Esophagus squamous epithelium (tissue), 5 donors: ENCODE measurements at places on chromosomes 1 and 21.

GRCh38 chr1:185861630-185862029, 127.4 kb downstream of the HMCN1 start:
- DNase-seq: no peak

DNA sequence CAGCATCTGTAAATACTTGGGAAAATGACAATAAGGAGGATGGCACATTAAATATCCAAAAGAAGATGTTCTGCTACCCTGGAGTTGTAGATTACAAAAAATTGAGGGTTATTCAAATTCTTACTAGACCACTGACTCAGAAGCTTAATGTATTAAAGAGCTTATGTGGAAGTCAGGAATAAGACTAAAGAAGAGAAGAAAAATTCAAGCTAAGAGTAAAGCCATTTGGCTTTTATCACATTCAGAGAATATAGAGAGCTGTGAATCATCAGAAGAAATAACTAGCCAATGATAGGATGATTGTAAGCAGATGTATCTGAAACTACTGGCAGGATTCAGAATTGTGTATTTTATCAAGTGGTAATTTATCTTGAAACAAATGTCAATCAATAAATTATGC, 237.0 kb downstream of the TBX15 start:
- DNase-seq: no peak

GRCh38 chr21:44438531-44439210, 16.6 kb upstream of the LRRC3 start:
- DNase-seq: no peak

GRCh38 chr1:2930913-2931723, 90.1 kb upstream of the ACTRT2 start:
- no peak for DNase-seq

GRCh38 chr1:165898837-165899236, 71.4 kb downstream of the UCK2 start:
- DNase-seq: no peak

DNA sequence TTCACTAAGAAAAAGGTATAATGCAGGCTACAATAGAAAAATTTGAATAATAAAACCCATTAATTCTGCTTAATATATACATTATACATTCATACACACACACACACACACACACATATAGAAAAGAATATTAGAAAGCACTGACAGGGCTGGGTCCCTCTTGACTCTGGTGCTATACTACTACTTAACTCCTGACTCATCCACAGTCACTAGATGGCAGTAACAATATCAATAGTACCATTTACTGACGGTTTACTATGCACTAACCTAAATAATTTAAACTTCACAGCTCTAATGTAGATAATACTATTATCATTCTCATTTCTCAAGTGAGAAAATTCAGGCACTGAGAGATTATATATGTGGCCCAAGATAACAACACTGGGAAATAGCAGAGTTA, 87.5 kb downstream of the COP1 start:
- no peak for DNase-seq

DNA sequence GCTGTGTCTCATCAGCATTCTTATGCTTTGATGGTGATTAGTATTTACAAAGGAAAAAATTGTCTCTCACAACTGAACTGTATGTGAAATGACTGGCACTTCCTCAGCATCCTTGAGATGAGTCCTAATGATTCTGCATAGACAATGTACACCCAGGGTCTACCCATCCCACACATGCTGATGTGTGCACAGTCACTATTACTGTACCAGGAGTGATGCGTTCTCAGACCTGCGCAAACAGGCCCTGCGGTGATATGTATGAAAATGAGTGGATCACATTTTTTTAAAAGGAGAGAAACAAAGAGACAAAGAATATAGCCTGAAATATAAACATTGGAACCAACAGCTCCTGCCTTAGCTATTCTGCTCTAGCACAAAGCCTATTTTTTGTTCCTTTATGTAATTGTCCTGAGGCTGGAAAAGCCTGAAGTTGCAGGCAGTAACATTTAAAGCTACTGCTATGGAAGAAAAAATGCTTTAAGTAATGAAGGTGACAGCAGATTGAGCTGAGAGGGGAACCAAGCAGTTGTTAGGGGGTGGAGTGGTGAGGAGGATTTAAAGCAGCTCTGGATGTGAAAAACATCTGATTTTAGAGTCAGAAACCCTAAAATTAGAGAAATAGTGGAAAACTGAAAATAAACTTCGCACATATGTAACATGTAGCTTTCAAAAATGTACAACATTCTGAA, 5.5 kb downstream of the RCAN1 start:
- DNase-seq: no peak

- DNase-seq: no peak
Measured at GRCh38 chr1:226862890-226863289, 7.5 kb upstream of the PSEN2 start.

- no peak for DNase-seq
Measured at GRCh38 chr1:70930062-70930461, 117.6 kb downstream of the PTGER3 start.

- DNase-seq: no peak
Measured at GRCh38 chr1:204103431-204103741, 30.5 kb downstream of the SOX13 start.

GRCh38 chr1:84090447-84091245, 53.4 kb upstream of the PRKACB start:
- no peak for DNase-seq

DNA sequence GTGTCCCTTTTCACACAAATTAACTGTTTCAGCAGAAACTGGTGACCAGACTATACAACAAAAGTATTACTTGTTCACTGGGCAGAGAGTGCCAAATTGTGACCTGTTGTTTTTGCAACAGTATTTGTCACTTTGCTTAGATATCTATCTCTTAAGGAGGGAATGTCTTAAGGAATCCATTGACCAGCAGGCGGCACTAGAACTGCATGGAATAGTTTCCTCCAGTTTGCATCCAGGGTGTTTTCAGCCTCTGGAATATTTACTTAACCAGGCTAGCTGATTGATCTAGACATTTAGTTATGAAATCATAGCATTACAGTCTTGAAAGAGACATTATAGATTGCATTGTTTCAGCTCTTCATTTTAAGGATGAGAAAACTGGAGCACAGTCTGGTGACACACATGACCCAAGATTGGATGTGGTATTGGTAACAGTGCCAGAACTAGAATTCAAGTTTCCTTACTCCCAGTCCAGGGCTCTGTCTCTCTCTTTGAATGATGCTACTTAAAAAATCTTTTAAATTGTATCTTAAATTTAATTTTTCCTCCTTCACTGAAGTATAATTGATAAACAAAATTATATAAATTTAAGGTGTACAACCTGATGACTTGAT, 16.9 kb downstream of the RPTN start:
- DNase-seq: no peak

- no peak for DNase-seq
Measured at GRCh38 chr1:29162025-29162424, 19.7 kb downstream of the SRSF4 start.

- no peak for DNase-seq
Measured at GRCh38 chr1:62274496-62275485, 44.4 kb downstream of the KANK4 start.

DNA sequence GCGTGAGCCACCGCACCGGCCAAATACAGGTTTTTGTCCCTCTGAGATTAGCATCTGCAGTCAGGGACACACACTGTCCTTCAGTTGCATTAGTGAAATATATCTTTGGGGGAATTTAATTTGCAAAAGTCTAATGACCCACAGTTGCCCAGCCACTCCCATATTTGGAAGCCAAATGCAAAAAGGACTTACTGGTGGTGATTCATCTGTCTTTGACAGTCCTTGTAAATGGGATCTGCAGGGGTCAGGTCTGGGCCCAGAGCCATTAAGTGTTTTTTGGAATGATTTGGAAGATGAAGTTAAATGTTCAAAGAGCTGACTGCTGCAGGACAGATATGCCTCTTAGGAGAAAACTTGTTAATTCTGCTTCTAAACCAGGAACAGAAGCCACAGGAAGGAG, 44.6 kb upstream of the DNASE2B start:
- DNase-seq: no peak

- no peak for DNase-seq
Measured at GRCh38 chr1:75471252-75471651, 139.7 kb downstream of the SLC44A5 start.
